D341Med (cell line): ENCODE measurements at places on chromosomes 4 and X.

GRCh38 chrX:153557618-153558355 is 40.3 kb downstream of the ATP2B3 start:
- no peak for DNase-seq

GRCh38 chrX:13694983-13695382 is 6.1 kb downstream of the RAB9A start:
- no peak for DNase-seq

DNA sequence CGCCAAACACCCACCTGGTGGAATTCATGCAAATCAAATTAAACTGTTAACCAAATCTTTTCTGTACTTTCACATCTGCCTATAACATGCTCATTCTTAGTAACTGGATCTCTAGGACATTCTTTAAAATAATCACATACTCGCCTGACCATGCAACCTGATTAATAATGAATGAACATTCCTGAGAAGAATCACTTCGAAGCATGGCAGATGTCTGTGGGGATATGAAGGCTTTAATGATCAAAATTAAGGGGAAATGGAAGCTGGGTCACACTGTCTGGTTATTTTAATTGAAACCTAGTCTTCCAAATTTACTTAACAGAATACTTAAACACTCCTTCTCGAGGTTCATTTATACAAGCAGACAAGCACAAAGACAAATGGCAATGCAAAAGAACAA is 44.2 kb downstream of the MID1 start:
- DNase-seq, result no peak

- DNase-seq, result no peak
Observed at GRCh38 chr4:7334521-7335275, 100.0 kb downstream of the PSAPL1 start.

DNA sequence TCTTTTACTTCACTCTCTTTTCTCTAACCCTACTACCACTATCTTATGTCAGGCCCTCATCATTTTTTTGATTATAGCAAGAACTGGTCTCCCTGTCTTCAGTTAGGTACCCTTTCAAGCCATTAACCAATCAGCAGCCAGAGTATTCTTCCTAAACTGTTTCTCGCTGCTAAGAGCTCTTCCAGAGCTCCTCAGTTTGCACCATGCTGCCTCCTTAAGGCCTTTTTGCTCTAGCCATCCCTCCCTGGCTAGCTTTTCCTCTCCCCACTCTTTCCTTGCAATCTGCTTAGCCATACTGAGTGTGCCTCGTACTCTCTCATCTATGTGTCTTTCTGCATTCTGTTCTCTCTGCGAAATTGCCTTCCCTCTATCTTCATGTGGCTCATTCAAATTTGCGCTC is 32.9 kb downstream of the KIF4A start:
- no peak for DNase-seq

- no peak for DNase-seq
Observed at GRCh38 chr4:85153221-85153620, 186.7 kb upstream of the WDFY3 start.

GRCh38 chr4:26160591-26160990 is 160.2 kb upstream of the RBPJ start:
- no peak for DNase-seq

DNA sequence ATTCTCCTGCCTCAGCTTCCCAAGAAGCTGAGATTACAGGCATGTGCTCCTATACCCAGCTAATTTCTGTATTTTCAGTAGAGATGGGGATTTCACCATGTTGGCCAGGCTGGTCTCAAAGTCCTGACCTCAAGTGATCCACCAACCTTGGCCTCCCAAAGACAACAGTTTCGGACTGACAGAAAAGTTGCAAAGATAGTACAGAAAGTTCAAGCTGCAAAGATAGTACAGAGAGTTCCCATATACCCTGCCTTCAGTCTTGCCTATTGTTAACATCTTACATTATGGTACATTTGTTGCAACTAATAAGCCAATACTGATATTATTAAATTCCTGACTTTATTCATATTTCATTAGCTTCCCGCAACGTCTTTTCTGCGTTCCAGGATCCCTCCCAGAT is 65.8 kb downstream of the SUPT20HL2 start:
- DNase-seq, result no peak

- DNase-seq, result no peak
Observed at GRCh38 chr4:152927737-152928136, 8.4 kb upstream of the FHDC1 start.

- no peak for DNase-seq
Observed at GRCh38 chr4:184104419-184105101, 113.1 kb downstream of the ENPP6 start.

- no peak for DNase-seq
Observed at GRCh38 chr4:123361195-123361861, 35.3 kb upstream of the SPRY1 start.

GRCh38 chrX:71885099-71885498 is 25.5 kb upstream of the NHSL2 start:
- no peak for DNase-seq

DNA sequence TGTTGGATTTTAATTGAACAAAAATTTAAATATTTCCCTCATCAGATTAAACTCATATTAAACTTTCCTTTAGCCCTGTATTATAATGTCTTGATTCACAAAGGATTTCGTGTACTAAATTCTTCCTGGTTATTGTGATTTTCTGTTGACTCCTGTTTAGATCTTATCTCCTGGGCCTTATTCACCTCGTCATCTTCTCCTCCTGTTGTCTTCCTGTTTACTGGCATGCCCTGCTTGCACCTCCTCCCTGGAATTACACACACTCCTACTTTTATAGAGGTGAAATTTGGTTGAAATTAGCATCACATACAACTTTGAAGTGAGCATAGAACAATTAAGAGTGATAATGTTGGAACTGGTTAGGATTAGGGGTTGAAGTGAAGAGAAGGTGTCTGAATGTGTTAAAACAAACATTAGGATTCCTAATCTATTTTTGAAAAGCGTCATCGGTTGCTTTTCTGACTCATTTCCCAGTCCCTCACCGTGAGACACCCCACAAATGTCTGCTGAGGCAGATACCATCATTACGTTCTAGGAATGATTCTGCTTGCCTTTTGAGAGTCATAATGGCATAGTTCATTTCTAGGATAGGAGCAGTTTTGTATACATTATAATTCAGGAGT is 32.5 kb downstream of the TLL1 start:
- no peak for DNase-seq
